ENCODE measurements at places on chromosomes 2 and 18.

DNA sequence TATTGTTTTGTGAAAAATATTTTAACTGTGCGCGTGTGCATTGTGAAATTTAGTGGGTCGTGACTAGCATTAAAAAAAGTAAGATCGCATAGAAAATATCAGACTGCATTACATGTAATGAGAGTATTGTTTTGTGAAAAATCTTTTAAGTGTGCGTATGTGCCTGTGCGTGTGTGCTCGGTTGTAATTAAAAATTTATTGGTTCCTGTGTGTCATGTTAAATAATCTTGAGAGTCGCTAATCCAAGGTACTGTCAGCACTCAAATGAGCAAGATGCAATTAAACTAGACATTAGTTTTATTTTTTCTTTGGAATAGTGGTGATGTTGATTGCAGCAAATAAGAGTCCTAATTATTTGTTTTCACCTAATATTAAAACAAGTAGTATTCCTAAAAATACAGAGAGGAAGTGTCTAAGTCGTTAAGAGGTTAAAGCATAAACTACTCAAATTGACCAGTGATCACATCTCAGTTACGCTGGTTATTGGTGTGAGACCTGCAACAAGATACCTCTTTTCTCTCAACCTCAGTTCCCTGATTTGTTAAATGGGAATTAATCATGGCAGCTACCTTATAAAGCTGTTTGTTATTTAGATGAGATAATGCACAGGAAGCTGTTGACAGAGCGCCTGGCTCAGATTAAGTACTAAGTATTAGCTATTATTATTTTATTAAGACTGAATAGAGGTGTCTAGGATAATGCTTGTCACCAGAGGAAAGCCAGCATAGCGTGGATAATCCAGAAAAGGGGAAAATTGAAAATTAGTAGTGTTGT lies 1.9 kb downstream of the ZDBF2 start:
- DNase-seq, result no peak

GRCh38 chr18:10057894-10058791 lies 144.3 kb downstream of the VAPA start:
- no peak for DNase-seq

DNA sequence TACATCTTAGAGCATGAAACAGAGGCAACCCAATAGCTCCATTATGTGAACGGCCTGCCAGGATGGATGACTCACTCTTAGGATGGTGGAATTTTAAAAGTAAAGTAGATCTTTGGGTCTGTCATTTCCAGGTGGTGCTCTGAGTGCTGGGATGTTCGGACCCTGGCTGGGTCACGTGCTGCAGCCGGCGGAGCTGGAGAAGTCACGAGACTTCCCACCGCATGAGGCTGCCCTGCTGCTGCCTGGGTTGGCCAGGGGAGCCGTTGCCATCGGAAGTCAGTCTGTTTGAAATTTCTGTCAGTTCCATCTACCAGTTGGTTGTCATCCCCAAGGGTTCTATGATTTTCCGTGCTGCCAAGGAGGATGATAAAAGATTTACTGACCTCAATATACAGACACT lies 93.3 kb upstream of the ALKAL2 start:
- DNase-seq, result no peak

DNA sequence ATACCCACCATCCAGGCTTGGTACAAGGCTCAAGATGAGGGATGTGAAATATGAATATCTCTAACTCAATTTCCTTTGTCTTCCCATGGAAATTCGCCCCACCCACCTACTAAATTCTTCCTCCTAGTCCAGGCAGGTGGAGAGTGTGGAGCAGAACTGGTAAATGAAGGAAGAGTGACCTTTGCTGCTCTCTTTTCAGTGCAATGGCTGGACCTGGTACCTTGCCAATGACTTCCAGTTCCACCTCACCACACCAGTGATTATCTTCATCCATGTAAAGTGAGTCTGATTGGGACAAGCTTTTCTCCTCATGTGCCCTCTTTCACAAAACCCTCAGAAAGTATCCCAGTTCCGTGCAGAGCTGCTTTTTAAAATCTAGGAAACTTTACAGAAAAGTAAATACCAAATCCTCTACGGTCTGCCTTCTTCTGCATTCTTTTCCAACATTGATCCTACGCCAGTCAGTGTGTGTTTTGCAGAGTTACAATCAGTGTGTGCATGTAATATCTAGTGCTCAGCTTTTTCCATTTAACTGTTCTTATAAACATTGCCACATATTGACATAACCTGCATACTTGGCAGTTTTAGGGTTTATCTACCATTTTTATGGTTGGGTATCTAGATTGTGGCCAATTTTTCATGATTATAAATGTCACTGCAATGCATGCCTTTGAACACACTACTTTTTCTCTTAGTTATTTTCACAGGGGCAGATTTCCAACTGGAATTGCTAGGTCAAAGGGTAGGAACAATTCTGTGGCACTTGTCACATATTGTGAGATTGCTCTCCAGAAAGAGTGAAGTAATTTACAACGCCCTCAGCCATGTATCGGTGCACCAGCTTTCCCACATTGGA lies 86.5 kb upstream of the SEC11C start:
- no peak for DNase-seq

GRCh38 chr2:233689501-233689900 lies 3.2 kb upstream of the UGT1A6 start:
- no peak for DNase-seq

Data from stimulated activated CD4-positive, alpha-beta T cell treated with anti-CD3 and anti-CD28 coated beads, Interleukin-4, amount 100 ng/mL, for 4 hours (primary cell).